ENCODE measurements at places on chromosomes 12 and 14.

- no peak for DNase-seq
Observed at GRCh38 chr12:13161172-13161571, 35.4 kb upstream of the EMP1 start.

GRCh38 chr12:76551482-76551888, 8.1 kb downstream of the OSBPL8 start:
- no peak for DNase-seq

DNA sequence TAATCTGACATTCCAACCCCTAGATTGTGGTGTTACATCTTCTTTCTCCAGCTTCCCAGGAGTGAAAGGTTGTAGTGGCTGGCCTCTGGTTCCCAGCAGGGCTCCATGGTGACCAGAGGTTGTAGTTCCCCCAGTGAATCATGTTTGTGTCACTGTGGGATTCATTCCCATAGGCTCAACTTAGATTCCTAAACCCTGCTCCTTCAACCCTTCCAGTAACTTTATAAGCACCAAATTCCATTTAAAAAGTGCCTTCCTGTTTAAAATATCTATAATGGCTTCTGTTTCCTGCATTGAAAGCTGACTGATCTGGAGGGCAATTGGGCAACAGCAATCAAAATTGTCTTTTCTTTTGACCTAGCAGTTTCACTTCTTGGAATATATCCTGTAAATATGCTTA, 40.5 kb upstream of the TBC1D15 start:
- DNase-seq: no peak

GRCh38 chr12:111174251-111174960, 194.5 kb downstream of the PHETA1 start:
- no peak for DNase-seq

- no peak for DNase-seq
Observed at GRCh38 chr12:75269209-75269608, 59.6 kb upstream of the KCNC2 start.

DNA sequence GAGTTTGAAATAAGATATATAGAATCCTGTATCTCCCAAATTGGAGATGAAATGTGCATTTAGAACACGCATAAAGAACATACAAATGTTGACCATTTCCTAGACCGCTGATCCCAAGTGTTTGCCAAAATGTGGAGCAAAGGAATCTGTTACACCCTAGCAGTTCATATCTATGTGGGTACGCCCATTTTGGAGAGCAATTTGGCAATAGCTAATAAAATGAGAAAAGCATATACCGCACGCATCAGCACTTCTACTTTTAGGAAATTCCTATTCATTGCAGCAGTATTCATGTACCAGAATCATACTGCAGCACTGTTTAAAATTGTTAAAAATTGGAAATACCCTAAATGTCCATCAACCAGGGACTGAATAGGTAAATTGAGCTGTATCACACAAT, 937.8 kb downstream of the BCL11B start:
- DNase-seq: no peak
